Fibroblast of villous mesenchyme (primary cell): ENCODE measurements at places on chromosomes 2 and 18.

- DNase-seq: no peak
Measured at GRCh38 chr2:3712424-3712823, 9.0 kb downstream of the DCDC2C start.

- DNase-seq: peak; percentile 71
Measured at GRCh38 chr2:173126819-173127218, 51.2 kb downstream of the MAP3K20 start.

DNA sequence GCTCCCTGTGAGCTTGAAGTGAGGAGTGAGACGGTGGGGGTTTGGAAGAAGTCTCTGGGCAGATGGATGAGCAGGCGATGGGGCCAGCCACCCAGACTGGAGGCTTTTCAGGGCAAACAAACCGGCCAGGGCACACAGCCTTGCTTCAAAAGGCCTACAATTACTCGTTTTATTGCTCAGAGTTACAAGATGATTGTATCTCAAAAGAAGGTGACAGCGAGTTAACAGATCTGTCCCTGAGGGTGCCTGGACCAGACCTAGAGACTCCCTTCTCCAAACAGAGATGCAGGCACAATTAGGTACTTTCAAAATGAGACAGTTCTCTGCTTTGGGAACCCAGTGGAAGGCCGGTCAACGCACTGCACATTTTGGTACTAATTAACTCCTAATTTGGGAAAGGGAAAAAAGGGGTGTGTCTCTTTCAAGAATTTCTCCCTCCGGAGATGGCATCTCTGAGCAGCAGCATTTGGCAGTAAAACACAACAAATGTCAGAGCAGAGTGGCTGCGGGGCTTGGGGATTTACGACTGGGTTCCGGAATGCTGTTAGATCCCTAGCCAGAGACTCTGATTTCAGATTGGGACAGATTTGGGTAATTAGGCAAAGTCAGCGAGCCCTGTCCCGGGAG lies 226.7 kb downstream of the TTC32 start:
- DNase-seq: no peak

DNA sequence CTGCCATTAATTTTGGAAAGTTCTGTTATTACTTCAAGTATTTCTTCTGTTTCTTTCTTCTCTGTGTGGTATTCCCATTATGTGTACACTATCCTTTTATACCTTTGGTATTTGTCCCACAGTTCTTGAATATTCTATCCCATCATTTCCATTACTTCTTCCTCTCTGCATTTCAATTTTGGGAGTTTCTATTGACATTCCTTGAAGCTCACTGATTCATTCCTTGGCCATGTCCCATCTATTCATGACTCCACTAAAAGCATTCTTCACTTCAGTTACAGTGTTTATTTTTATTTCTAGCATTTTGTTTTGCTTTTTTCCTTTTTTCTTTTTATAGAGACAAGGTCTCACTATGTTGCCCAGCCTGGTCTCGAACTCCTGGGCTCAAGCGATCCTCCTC lies 30.3 kb downstream of the PROC start:
- DNase-seq: peak; percentile 11

DNA sequence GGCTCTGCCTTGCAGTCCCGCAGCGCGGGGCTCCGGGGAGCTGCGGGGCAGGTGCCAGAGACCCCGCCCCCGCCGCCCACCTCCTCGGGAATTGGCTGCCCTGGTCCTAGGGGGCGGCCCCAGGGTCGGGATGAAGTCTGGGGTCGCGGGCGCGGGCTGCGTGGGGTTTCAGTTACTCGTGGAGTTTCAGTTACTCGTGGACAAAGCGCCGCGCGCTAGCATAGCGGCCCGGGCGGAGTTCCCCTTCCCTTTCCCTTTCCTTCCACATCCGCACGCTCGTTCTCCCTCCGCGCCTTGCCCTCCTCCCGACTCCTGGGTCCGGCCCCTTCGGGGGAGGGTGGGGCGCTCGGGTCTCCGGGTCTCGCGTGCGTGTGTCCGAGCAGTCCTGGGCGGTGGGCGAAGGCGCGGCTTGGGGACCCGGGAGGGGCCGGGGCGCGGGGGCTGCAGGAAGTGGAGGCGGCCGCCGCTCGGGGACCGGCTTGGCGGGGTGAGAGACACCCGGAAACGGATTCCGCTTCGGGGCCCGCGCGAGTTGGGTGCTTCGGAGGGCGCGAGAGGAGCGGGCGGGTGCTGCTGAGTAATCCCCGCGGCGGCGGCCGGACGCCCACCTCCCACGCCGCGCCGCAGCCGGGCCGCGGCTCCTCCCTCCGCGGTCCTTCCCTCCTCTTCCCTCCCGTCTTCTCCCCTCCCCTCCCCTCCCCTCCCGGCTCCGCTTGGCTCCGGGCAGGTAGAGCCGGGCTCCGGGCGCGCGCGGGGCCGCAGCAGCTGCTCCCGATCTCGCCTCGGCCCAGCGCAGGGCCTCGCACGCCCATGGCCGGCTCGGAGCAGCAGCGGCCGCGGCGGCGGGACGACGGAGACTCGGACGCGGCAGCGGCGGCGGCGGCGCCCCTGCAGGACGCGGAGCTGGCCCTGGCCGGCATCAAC lies at the start of gene TTC39C:
Gene TTC39C, plus strand, starts transcription at position 693 of the 924 bp plus-strand sequence. Its CDS starts 118 bp downstream, at position 811.
- DNase-seq: peak; percentile 45

DNA sequence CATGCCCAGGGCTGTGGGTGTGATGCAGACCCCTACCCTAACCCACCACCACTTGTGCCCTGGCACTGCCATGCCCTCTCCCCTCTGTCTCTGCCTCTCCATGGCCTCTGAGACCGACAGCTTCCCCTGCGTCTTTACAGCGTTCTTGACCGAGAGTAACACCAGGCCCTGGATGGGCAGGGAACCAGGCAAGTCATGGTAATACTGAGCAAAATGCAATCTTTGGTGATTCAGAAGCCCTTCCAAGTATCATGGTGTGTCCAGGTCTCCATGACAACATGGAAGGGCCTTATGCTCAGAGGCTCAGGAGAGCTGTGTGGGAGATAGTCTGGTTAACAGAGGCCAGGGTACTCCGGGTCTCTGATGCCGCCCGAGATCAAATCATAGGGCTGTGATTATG lies 176.1 kb downstream of the KLHL29 start:
- no peak for DNase-seq

GRCh38 chr18:63603355-63603754 lies 16.2 kb downstream of the SERPINB13 start:
- DNase-seq: no peak

DNA sequence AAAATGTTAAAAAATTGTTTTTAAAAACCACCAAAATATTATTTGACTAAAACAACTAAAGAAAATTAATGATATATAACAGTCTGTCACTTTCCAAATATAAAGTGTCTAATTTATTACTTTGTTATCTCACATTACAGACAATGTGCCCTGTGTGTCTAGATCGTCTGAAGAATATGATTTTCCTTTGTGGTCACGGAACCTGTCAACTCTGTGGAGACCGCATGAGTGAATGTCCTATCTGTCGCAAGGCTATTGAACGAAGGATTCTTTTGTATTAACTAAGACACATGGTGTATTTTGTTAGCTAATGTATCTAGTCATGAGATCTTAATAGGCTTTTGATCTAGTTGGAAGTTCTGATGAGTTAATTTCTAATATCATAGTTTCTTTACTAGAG lies 123.8 kb downstream of the MIB1 start:
- DNase-seq: no peak

- DNase-seq: no peak
Measured at GRCh38 chr2:101476605-101477208, 1.8 kb upstream of the RFX8 start.

DNA sequence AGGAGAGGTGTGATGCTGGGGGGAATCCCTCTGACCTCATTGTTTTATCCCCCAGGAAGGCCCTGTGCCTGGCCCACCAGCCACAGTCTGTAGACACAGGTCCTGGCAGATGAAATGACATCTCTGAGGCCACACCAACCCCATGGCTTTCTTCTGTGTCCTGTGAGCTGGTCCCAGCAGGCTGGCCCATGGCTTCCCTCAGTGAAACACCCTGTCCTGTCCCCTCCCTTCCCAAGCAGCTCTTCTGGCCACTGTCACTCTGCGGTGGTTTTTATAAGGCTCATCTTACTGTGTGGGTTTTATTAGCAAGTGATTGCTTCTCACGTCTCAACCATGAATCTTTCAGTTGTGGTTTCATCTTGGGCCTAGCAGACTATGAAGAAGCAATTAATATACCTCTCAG lies 102.8 kb upstream of the STPG4 start:
- DNase-seq: no peak

DNA sequence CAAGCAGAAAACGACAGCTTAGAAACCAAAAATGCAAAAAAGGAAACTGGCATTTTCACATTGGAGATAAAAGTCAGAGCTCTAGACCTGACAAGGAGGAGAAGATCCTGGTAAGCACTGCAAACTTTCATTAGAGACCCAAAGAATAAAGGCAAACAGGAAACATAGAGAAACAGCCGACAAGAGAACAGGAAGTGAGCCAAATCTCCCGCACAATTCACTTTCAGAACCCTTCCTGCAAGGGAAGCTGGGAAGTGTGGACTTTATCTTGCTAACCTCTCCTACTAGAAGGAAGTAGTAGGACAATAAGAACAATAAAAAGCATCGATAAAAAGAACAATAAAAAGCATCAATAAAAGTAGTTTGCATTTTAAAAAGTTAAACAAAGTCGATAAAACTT lies 417.8 kb upstream of the SPHKAP start:
- DNase-seq: no peak

GRCh38 chr18:76515576-76515975 lies 20.5 kb upstream of the ZNF516 start:
- DNase-seq: no peak

GRCh38 chr2:231286964-231287363 lies 88.5 kb downstream of the ARMC9 start:
- no peak for DNase-seq

- DNase-seq: no peak
Measured at GRCh38 chr2:235498541-235498940, 4.7 kb downstream of the AGAP1 start.

- no peak for DNase-seq
Measured at GRCh38 chr2:172472446-172473033, 45.2 kb downstream of the ITGA6 start.

- DNase-seq: no peak
Measured at GRCh38 chr2:143994961-143995360, 525.0 kb downstream of the ZEB2 start.

DNA sequence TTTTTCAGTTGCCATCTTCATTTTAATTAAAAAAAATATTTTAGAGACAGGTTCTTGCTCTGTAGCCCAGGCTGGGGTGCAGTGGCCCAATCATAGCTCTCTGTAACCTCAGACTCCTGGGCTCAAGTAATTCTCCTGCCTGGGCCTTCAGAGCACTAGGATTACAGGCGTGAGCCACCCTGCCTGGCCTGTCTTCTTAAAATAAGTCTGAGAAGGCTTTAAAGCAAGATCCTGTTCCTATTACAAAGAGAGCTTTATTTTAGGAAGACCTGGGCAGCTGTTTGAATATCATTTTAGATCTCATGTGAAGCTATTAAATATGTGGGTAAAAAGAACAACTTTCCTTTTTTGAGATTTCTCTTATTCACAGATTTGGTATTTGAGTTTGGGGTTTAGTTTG lies 1.5 kb downstream of the FAM228A start:
- no peak for DNase-seq

DNA sequence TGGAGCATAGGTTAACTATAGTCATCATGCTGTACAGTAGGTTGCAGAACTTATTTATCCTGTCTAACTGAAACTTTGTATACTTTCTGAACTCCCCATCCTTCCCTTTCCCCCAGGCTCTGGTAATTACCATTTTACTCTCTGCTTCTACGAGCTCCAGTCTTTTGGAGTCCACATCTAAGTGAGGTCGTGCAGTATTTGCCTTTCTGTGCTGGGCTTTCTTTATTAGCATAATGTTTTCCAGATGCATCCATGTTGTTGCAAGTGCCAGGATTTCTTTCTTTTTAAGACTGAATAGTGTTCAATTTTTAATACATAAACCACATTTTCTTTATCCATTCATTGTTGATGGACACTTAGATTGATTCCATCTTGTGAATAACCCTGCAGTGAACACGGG lies 464.1 kb downstream of the TGIF1 start:
- no peak for DNase-seq

- peak; percentile 28 for DNase-seq
Measured at GRCh38 chr2:227472265-227473121, 537 bp downstream of the AGFG1 start.

DNA sequence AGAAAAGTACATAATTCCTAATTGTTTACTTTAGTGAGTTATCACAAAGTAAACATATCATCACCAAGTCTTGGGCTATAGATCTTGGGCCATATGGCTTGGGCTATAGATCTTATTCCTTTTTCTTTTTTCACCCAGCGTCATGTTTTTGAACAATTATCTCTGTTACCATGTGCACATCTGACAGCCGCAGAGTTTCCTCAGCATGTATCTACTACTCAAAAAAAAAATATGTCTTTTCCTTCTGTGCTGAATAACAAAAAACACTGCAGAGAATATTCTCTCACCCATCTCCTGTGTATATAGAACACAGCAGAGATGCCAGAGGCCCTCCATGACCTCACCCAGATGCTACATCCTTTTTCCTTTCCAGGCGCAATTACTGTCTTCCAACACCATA lies 76.2 kb upstream of the MYO3B start:
- no peak for DNase-seq

GRCh38 chr2:161077367-161078210 lies 82.6 kb upstream of the TANK start:
- no peak for DNase-seq

DNA sequence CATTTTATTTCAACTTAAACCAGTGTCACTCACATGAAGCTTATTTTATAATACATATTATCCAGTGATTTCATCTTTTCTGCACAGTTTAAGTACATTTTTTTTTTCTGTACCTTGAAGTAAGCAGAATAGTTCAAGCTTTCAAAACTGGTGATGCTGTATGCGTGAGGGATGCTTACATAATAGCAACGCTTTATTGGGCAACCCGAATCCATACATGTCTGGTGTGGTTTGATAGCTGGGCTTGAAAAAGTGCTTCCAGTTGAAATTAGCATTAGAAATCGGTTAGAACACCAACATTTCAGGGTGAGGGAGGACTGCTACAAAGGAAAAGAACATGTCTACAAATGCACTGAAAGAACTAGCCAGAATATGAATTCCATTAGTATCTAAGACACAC lies 117.4 kb downstream of the MBP start:
- peak; percentile 68 for DNase-seq

GRCh38 chr2:240431271-240431660 lies 4.2 kb upstream of the GPC1 start:
- no peak for DNase-seq

DNA sequence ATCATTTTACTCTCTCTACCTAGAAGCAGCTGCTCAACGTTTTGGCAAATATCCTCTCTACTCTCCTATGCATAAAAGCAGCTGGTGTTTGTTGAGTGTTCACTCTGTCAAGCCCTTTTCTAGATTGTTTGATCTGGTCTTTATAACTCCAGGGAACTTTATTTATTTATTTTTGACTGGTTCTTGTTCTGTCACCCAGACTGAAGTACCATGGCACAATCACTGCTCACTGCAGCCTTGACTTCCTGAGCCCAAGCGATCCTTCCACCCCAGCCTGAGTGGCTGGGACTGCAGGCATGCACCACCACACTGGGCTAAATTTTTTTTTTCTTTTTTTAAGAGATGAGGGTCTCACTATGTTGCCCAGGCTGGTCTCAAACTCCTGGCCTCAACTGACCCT lies 12.7 kb downstream of the CATIP start:
- DNase-seq: no peak
